ENCODE measurements at places on chromosomes 5 and 9. TPM values are rescaled to one million over a fixed set of nuclear protein-coding genes. Genes with fewer than 3 reads are reported as not detected.

DNA sequence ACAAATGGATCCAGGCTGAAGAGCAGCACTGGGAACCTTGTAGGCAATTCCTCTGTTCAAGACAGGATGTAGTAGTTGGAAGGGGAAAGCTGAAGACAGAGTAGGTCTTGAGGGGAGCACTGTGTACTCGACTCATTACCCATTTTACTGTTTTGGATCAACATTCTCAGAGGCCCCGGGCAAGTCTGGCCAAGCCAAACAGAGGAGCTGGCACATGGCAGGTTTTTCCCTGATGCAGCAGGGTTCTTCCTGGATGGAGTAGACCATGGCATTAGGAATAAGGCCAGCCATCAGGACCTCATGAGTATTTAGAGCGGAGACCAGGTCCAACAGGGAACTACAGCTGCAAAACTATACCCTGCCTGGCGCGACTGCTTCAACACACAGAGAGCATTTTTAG, 4.4 kb downstream of the SVEP1 start:
- peaks cover 4% of the 10 kb centered on the region for H3K4me1 ChIP-seq
- no peaks in the 10 kb centered on the region for H3K36me3 ChIP-seq
- peaks cover 27% of the 10 kb centered on the region for H3K27me3 ChIP-seq
- no peak for DNase-seq

GRCh38 chr5:12230659-12231058, 326.4 kb upstream of the CTNND2 start:
- no peaks in the 10 kb centered on the region for H3K27me3 ChIP-seq
- no peaks in the 10 kb centered on the region for H3K36me3 ChIP-seq
- no peaks in the 10 kb centered on the region for H3K4me1 ChIP-seq
- DNase-seq = no peak
- no peak overlapping the region for H3K4me3 ChIP-seq
- H3K27ac ChIP-seq = no peak overlapping the region

- H3K27ac ChIP-seq = no peak overlapping the region
- DNase-seq = no peak
- peaks cover 7% of the 10 kb centered on the region for H3K36me3 ChIP-seq
Observed at GRCh38 chr9:77959803-77960202, 71.8 kb downstream of the GNAQ start.

DNA sequence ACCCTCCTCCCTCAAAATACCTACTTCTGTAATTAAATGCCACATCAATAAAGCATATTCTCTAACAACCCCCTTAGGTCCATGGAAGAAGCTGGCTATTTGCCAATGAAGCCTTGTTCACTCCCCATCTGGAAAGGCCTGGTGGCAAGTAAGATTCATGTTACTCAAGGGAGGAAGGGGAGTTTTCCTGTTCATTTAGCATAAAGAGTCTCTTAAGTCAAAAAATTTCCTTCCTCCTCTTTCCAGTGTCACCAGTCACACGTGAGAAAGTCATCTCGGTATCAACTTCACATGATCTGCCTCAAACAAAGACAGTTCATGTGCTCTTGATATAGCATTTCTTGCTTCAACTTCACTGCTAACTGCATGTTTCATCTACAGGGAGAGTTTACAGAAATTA, 32.7 kb upstream of the RIC1 start:
- H3K27me3 ChIP-seq = no peaks in the 10 kb centered on the region
- peaks cover 29% of the 10 kb centered on the region for H3K4me1 ChIP-seq
- no peak overlapping the region for H3K27ac ChIP-seq
- H3K36me3 ChIP-seq = no peaks in the 10 kb centered on the region
- DNase-seq = no peak
- no peak overlapping the region for H3K4me3 ChIP-seq

DNA sequence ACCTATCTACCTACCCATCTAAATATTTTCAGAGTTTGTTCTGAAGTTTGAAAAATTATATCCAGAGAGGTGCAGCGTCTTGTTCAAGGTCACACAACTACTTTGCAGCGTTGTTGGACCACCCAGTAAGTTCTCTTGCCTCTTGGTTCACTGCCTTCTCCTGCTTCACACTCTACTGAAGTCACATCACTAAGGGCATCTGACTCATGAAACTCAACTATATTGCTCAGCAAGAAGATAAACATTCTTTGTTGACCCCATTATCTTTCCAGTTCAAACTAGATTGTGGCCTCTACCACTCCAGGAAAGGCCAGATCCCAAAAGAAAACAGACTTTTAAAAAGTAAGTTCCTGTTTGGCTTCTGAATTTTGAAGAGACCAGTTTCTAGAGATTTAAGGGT, 326.9 kb downstream of the SLIT3 start:
- H3K36me3 ChIP-seq = no peaks in the 10 kb centered on the region
- no peak overlapping the region for H3K4me3 ChIP-seq
- peaks cover 5% of the 10 kb centered on the region for H3K27me3 ChIP-seq
- H3K4me1 ChIP-seq = no peaks in the 10 kb centered on the region

GRCh38 chr5:20113031-20113715, 125.2 kb upstream of the CDH18 start:
- no peaks in the 10 kb centered on the region for H3K36me3 ChIP-seq
- H3K4me1 ChIP-seq = no peaks in the 10 kb centered on the region
- no peak overlapping the region for H3K27ac ChIP-seq
- no peak for DNase-seq
- no peaks in the 10 kb centered on the region for H3K27me3 ChIP-seq
- H3K4me3 ChIP-seq = no peak overlapping the region

DNA sequence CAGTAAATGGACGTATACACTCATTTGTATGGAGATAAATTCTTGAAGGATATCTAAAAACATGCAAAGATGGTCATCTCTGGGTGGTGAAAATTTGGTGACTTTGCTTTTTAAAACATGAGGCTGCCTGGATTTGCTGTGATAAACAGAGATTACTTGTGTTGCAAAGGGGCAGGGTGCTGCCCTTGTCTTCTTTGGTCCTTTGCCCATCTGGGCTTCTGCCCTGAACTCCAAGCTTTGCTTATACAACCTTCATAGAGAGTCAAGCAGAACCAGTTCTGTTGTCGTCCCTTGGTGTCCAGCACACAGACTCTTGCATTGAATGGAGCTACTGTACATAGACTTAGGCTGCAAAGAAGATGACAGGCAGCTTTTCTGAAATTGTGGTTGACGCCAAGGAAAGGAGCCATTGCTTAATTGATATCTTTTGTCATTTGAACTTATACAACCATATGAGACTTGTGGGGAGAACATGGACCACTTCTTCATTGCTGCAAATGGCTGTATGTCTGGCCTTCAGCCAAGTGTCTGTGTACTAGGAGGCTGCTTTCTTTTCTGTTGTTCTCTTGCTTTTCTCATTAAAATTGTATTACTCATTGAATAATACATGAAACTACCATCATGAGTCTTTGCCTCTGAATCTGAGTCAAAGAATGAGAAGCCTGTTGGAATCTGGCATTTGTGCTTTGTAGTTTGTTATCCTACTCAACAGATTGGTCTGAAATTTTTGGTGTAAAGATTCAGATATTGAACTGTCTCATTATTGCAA, 152.5 kb downstream of the DMRT2 start:
- H3K27ac ChIP-seq = no peak overlapping the region
- no peak overlapping the region for H3K4me3 ChIP-seq
- H3K36me3 ChIP-seq = no peaks in the 10 kb centered on the region
- no peaks in the 10 kb centered on the region for H3K27me3 ChIP-seq

DNA sequence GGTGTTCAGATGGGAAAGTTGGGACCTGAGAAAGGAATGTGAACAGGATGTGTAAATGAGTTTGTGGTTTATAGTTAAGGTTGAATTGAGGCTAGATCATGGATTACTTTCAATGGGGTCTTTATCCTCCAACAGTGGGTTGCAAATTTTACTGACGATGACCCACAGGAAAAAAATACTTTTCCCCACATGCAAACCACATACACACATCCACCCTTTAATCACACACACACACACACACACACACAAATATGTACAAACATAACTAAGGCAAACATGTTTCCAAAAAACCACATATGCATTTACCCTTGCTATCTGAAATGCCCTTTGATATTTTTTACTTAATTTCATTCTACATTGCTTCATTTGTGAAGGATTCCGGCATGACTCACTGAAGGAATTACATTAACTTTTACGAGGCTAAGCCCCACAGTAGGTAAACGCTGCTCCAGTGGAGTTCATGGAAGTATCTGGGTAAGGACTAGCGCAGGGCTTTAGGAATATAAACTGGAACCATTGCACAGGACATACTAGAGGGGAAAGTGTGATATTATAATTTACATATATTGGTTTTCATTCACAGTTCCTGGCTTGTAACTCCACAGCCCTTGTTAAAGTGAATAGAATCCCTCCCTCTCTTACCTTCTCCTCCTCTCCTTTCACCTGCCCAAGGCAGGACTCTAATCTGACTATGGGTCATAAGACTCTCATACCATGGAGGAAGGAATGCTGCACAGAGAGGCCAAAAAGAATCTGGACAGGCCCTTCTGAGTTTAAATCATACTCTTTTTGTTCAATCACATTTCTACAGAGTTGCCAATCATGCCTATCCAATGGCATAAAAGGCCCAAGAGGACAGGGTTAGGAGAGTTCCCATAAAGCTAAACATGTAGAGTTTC, 8.5 kb upstream of the SPEF2 start:
- H3K27me3 ChIP-seq = peaks cover 5% of the 10 kb centered on the region
- H3K4me3 ChIP-seq = no peak overlapping the region
- no peak for DNase-seq
- no peaks in the 10 kb centered on the region for H3K4me1 ChIP-seq
- no peak overlapping the region for H3K27ac ChIP-seq

GRCh38 chr9:117430813-117431212, 16.0 kb upstream of the ASTN2 start:
- H3K27me3 ChIP-seq = no peaks in the 10 kb centered on the region
- DNase-seq = no peak
- no peak overlapping the region for H3K4me3 ChIP-seq
- no peaks in the 10 kb centered on the region for H3K4me1 ChIP-seq

GRCh38 chr9:138052322-138052615, 174.7 kb downstream of the CACNA1B start:
- no peak overlapping the region for H3K27ac ChIP-seq
- no peak for DNase-seq
- H3K4me1 ChIP-seq = no peaks in the 10 kb centered on the region
- no peaks in the 10 kb centered on the region for H3K36me3 ChIP-seq
- H3K4me3 ChIP-seq = no peak overlapping the region
- peaks cover 2% of the 10 kb centered on the region for H3K27me3 ChIP-seq

GRCh38 chr5:60287174-60287771, 393.7 kb upstream of the PDE4D start:
- H3K36me3 ChIP-seq = no peaks in the 10 kb centered on the region
- no peak overlapping the region for H3K4me3 ChIP-seq
- no peaks in the 10 kb centered on the region for H3K27me3 ChIP-seq
- no peak overlapping the region for H3K27ac ChIP-seq
- DNase-seq = no peak

- no peaks in the 10 kb centered on the region for H3K27me3 ChIP-seq
- DNase-seq = no peak
- H3K27ac ChIP-seq = no peak overlapping the region
- H3K4me3 ChIP-seq = no peak overlapping the region
- H3K4me1 ChIP-seq = no peaks in the 10 kb centered on the region
Observed at GRCh38 chr9:36336131-36336907, 63.8 kb downstream of the RNF38 start.

DNA sequence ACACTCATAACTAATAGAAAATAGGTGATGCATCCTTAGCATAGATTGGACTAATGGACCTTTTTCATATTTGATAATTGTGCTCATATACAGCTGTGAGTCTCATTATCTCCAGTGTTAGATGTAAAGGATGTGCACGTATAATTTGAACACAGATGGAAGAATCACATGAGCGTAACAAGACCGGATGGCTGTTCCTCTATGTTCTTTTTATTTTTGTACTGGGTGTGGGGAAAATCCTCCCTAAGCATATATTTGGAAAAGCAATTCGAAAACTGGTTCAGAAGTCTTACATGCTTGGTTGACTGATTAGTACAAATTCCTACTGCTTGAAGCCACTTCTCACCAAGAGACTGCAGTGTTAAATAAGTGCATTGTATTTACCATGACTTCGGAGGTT, 230.2 kb downstream of the AOPEP start:
- no peaks in the 10 kb centered on the region for H3K27me3 ChIP-seq
- peaks cover 9% of the 10 kb centered on the region for H3K36me3 ChIP-seq
- peaks cover 15% of the 10 kb centered on the region for H3K4me1 ChIP-seq
- H3K27ac ChIP-seq = no peak overlapping the region
- no peak for DNase-seq
- no peak overlapping the region for H3K4me3 ChIP-seq

- no peak overlapping the region for H3K4me3 ChIP-seq
- no peaks in the 10 kb centered on the region for H3K27me3 ChIP-seq
- DNase-seq = no peak
- no peaks in the 10 kb centered on the region for H3K36me3 ChIP-seq
Observed at GRCh38 chr5:92641031-92641962, 939.7 kb downstream of the NR2F1-AS1 start.

GRCh38 chr5:92460505-92460904, 1077.4 kb upstream of the ARRDC3 start:
- no peaks in the 10 kb centered on the region for H3K27me3 ChIP-seq
- no peak overlapping the region for H3K27ac ChIP-seq
- H3K36me3 ChIP-seq = no peaks in the 10 kb centered on the region
- DNase-seq = no peak
- H3K4me3 ChIP-seq = no peak overlapping the region

GRCh38 chr9:103985077-103985476, 109.0 kb upstream of the SMC2 start:
- H3K4me3 ChIP-seq = no peak overlapping the region
- H3K4me1 ChIP-seq = peaks cover 11% of the 10 kb centered on the region
- H3K27ac ChIP-seq = no peak overlapping the region
- no peaks in the 10 kb centered on the region for H3K36me3 ChIP-seq
- no peak for DNase-seq
- peaks cover 1% of the 10 kb centered on the region for H3K27me3 ChIP-seq

GRCh38 chr5:152824316-152824715, 419.2 kb upstream of the NMUR2 start:
- H3K36me3 ChIP-seq = no peaks in the 10 kb centered on the region
- no peaks in the 10 kb centered on the region for H3K4me1 ChIP-seq
- H3K27ac ChIP-seq = no peak overlapping the region
- no peak for DNase-seq
- no peaks in the 10 kb centered on the region for H3K27me3 ChIP-seq

DNA sequence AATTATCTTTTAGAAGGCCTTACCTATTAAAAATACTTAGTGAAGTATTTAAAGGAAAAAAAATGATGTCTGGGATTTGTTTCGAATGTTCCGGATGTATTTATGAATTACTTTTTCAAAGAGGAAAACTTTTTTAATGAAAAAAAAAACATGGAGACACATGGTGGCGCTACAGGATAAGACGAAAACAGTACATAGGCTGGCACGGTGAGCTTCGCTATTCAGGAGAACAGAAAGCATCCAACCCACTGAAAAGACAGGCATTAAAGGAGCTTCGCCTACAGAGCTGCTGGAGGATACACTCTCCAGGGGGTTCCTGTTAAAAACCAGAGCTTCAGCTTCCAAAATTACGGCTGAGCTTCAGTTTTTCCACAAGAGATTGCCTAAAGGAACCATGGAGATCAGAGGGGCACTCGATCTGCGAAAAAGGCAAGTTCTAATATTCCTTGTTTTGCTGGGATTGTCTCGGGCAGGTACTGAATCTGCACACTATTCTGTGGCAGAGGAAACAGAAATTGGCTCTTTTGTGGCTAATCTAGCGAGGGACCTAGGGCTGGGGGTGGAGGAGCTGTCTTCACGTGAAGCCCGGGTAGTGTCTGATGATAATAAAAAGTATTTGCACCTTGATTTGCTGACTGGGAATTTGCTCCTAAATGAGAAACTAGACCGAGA, at the start of gene PCDHB14:
TSS of gene PCDHB14 (plus strand) at position 232 of the 672 bp plus-strand sequence. CDS start at position 395, 163 bp downstream.
- no peak within 1 kb of the TSS for H3K4me3 ChIP-seq
- H3K27me3 ChIP-seq = no peaks in the 10 kb centered on the region
- no peak within 1 kb of the TSS for H3K27ac ChIP-seq

CCNO gene
- total RNA-seq = 0.10 TPM

SLIT3 gene
- total RNA-seq = 0.20 TPM

DNM1 gene
- total RNA-seq = 1.8 TPM

FBN2 gene
- not detected for total RNA-seq

MLLT3 gene
- 33.8 TPM for total RNA-seq

Data from activated T-helper 1 cell treated with anti-CD3 and anti-CD28 coated beads, Interleukin-12 subunit alpha, Interleukin-12 subunit beta, Interleukin-2, Interleukin-4 antibody, amounts not matched to agents 30 ng/mL and 10 ng/mL and 1 ng/mL, durations not matched to agents 14 hours and 24 hours and 36 hours (primary cell).